Stimulated activated CD4-positive, alpha-beta T cell treated with anti-CD3 and anti-CD28 coated beads, Interleukin-15, amount 100 ng/mL, for 1 hour (primary cell): ENCODE measurements at places on chromosomes 1 and 21.

- no peak for DNase-seq
Observed at GRCh38 chr1:200245473-200245872, 164.4 kb downstream of the ZNF281 start.

- no peak for DNase-seq
Observed at GRCh38 chr1:25806418-25806817, 6.4 kb downstream of the SELENON start.

DNA sequence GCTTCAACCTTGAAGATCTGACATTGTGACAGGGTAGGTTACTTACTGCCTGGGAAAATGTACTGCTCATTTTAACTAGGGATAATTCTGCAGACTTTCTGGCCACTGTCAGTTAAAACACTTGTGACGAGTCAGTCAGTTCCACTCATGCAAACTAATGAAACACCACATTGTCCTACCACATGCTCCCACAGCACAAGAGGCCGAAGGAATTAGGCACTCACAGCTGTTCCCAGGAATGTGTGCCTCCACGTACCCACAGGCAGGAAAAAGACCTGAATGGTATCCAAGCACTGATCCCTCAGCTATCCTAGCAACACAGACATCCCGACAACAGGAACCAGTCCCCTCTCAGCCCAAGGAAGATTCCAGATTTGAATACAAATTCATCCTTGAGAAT, 12.3 kb downstream of the BCAR3 start:
- DNase-seq = no peak

- DNase-seq = no peak
Observed at GRCh38 chr1:58978096-58978495, 194.2 kb upstream of the JUN start.

DNA sequence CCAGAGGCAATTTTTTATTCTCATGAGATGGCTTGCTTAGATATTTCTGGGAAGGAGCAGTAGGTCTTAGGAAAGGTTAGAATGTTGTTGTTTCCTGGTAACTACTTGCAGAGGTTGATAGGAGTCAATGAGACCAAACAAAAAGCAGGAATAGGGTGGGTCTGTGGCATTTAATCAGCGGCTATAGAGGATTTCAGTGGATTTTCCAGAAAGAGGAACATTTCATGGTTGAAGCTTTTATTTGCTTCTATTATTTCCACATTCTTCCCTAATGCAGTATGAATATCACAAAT, 111.3 kb upstream of the PALMD start:
- no peak for DNase-seq

GRCh38 chr1:4394366-4394765, 260.0 kb upstream of the AJAP1 start:
- no peak for DNase-seq

DNA sequence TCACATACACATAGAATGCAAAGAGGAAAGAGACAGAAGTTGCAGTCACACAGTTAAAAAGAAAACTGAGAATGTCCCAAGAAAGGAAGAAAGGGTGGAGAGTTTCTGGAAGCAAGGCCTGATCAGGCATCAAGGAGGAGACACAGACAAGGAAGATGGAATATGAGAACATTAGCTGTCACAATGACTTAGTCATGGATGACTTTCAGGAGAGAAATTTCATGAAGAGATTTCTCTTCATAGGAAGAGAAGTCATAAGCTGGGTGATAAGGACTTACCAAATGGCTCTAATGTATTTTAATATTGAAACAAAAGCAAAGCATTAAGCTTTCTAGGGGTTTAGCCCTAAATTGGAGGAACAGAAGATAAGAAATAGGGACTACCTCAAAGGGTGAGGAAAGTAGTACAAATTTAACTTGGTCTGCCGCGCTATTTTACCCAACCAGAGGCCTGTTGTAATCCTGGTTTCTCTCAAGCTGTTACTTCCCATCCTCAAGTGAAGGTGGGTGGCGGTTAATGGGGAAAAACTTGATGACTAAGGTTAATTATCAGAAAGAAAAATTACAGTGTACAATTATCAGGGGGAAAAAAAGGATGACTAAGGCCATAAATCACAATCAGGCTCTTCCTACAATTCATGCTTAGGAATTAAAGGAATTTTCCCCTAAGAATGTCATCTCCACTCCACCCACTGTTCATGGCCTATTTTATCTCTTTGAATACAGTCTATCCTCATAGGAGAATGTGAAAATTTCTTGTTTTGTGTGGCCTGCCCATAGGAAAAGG, 93.9 kb upstream of the ADGRL2 start:
- no peak for DNase-seq

DNA sequence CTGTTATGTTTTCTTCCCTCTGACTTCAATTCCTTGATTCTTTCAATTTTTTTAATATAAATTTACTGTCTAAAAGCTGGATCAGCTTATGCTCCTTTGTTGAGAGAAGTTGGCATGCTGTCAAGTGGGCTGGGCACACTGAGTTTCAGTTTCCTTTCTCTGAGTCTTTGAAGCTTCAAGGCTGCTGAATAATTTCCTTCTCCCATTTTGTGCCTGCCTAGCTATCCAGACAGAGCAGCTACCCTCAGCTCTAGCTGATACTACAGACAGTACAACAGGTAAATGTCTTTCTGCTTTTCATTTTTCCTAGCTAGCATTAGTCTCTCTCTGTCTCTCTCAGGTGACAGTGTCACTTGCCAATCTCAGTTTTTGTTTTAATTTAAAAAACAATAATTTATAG, at the start of gene IFI44:
Gene IFI44, plus strand, starts transcription at position 204 of the 400 bp plus-strand sequence. CDS start 365 bp downstream, outside the sequence.
- peak; percentile 32 for DNase-seq

- no peak for DNase-seq
Observed at GRCh38 chr1:196651637-196652215, at the start of gene CFH. CFH (plus strand) TSS chr1:196652043; CDS start chr1:196652118, 75 bp downstream.

- DNase-seq = no peak
Observed at GRCh38 chr1:64046243-64046642, 157.2 kb upstream of the UBE2U start.

GRCh38 chr1:15295696-15296095, 48.7 kb downstream of the FHAD1 start:
- DNase-seq = no peak

GRCh38 chr1:201360486-201360885, 17.0 kb downstream of the TNNT2 start:
- DNase-seq = no peak

DNA sequence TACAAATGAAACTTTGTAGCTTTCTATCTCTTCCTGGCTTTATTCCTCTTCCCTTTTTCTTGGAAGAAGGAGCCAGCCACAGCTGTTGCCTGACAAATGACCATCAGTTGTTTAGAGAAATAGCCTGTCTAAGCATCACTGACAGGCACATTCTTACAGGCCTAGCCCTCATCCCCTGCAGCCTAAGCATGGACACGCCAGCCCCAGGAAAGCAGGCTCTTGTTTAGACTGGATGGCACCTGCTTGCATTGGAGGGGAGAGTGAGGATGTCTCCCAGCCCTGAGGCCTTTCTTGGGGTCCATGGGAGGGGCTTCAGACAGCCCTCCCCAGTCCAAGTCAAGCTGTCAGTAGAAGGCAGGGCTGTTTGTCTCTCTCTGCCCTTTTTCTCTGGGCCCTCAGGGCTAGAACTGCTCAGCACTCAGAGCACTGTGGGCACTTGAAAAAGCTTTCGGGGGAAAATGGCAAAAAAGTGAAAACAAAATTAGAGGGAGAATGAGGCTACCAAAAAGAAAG, 282.5 kb upstream of the PLXNA2 start:
- DNase-seq = no peak

DNA sequence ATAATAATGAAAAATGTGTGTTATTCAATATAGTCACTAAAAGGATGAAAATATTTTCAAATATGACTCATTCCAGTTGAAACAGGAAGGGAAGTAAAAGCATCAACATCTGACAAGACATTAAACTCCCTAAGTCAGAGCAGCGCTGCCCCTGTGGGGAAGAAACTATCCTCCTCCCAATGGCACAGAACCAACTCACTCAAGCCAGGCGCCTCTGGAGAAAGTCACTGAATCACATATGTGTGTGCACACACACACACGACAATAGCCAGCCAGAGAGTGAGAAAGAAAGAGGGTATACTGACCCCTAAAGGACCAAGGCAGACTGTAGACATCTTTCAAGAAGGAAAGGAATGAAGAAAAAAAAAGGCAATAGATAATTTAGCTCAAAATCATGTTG, 126.9 kb downstream of the SETD4 start:
- DNase-seq = no peak

DNA sequence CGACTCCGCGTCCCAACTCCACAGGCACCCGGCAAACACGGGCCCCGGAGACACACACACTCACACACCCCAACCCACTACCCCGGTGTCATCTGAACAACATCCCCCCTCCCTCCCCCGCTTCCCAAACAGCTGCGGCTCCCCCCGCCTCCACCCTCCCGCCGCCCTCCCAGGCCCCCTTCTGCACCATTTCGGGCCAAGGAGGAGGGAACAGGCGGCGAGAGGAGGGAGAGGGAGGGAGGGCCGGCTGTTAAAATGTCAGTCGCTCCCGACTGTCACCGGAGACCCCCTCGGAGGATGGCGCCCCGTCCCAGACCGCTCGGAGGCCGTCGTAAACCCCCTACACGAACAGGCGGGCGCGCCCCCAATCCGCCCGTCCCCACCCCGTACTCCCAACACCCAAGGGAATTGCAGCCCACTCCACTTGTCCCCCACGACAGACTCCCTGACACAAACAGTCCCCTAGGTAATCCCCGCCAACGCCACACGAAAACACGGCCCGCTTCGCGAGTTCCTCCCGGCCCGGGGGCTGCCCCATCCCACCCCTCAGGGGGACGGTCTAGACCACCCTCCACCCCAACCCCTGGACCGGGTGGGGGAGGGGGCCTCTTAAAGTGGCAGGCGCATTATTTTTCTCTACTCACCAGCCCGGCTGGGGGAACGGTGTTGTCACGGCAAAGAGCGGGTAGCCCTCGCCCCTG, 583 bp downstream of the MEF2D start:
- DNase-seq = no peak

DNA sequence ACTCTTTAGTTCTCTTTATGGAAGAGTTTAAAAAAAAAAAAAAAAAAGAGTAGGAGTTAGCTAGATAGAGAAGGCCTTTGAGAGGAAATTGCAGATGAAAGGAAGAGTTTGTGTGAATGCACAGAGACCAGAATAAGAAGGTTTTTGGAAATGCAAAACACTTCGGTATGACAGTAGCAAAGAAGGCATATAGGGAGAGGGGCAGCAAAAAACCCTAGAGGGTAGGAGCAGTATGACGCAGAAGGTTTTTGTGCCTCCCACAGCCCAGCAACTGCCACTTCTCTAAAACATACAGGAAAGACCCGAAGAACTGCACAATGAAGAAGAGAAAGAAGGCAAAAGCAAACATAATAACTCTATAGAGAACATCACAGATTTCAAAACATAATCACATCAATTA, 84.3 kb downstream of the WDR64 start:
- no peak for DNase-seq

GRCh38 chr1:156310962-156311361, 11.9 kb upstream of the VHLL start:
- DNase-seq = no peak

- DNase-seq = no peak
Observed at GRCh38 chr1:157542676-157543075, 9.6 kb downstream of the FCRL5 start.

GRCh38 chr1:92980732-92981647, 19.7 kb upstream of the DIPK1A start:
- DNase-seq = no peak

- DNase-seq = no peak
Observed at GRCh38 chr1:8458607-8459006, 140.7 kb downstream of the SLC45A1 start.

DNA sequence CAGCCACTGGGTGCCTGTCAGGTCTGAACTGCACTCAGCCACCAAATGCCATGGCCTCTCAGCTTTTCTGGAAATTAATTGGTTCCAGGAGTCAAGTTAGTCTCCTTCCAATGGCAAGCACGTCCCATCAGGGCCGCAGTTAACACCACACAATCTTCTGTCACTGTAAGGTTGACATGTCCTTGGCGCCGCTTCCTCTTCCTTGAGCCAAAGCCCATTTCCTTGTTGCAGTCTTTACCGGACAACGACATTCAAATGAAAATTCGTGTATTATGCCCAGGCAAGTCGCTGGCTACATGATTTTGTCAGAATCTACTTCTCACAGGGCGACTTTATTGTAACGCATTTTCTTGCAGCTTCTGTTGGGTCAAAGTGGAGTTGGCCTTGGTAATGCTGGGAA, 430.6 kb upstream of the KAZN start:
- no peak for DNase-seq

DNA sequence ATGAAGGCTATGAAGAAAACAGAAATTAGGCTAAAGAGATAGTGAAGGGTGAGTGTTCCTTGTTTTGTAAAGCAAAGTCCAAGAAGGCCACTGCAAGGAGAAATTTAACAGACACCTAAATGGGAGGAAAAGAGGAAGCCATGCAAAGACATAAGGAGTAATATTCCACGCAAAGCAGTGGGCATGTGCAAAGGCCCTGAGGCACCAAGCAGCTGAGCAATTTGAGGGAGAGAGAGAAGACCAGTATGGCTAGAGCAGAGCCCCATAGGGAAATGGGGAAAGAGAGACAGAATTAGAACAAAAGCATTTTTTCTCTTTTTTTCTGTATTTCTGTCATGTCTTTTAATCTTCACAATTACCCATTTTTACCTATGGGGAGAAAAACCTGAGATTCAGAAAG, 154.1 kb downstream of the TPR start:
- no peak for DNase-seq

GRCh38 chr1:155173478-155174323, at the start of gene TRIM46:
TRIM46 (plus strand) TSS chr1:155173849; CDS start chr1:155173967, 118 bp downstream.
- no peak for DNase-seq
